ENCODE measurements at places on chromosomes 12 and 14.

DNA sequence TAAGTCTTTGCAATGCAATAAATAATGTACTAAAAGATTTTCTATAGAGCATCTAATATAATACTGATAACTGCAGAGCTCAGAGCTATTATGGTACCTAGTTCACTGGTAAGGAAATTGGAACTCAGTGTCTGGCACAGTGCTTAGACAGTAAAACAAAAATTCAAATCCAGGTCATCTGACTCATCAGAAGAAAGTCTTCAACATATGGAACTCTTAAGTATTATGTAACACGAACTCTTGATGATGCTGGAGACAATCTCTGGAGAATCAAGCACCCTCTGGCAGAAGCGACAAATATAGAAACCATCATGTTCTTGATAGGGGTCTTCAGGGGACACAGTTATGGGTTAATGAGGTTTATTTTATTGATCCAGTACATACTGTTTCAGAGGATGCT, 37.3 kb upstream of the TRHDE start:
- no peak for DNase-seq

DNA sequence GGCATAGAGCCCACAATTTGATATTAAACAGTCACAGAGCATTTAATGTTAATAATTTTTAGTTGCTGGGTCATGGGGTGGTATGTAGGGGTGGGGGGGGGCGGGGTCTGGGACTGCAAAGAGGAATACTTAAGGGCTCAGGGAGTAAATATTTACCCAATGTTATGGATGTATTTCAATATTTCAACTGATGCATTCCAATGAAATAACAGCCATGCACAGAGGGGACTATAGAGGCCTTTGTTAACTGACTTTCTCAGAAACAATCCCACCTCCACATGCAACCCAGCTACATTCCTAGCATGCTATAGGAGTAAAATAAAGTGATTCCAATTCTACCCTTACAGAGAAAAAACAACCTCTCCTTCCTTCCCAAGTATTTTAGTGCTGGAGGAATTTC, 7.9 kb upstream of the BBS10 start:
- no peak for DNase-seq

DNA sequence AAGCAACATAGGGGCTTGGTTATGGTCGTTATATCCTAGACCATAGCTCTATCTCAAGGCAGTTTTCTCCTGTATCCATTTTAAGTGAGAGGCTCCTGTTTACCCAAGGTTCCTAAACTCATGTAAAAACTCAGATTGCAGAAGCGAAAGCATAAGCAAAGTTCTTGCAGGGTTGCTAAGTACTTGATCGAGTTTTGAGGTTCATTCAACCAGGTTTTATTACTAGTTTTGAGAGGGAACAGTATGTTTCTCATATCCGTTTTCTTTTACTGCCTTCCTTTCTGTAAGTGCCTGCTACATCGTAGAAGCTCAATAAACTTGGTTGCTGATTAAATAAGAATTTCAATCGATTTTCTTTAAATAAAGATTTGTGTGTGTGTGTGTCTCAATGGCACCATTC, 5.1 kb downstream of the AKAP3 start:
- DNase-seq, result no peak

DNA sequence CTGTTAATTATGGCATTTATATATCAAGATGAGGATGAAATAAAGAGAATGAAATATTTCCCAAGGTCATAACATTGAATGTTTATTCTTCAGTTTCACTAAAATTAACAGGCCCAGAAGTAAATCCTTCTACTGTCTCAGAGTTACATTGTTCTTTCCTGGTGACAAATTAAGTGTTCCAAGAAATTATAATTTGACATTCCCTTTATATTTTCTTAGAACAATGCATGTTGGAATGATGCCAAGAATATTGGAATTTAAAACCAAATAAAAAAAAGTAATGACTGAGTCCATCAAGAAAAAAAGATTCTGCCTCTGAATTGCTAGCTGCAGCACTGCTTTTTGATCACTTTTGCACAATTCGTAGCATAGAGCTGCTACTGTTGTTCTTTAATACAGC, 152.1 kb downstream of the METTL25 start:
- no peak for DNase-seq

GRCh38 chr14:42469637-42470426, 863.2 kb downstream of the LRFN5 start:
- DNase-seq, result no peak

DNA sequence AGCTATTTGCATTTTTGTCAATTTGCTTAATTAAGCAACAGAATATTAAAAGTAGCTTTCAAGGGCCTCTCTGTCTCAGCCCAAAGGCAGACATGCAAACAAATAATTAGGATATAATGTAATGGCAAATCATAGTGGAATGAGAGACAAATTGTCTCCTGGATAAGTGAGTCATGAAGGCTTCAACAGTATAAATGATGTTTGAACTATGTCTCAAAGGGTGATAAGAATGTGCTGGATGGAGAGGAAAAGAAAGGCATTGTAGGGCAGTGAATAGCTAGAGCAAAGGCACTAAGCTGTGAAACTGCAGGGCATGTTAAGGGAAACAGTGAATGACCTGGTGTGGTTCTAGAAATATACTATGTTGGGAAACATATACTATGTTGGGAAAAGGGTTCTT, 53.5 kb upstream of the PPP1R12A start:
- DNase-seq, result no peak

- DNase-seq, result no peak
These were observed 384.7 kb downstream of the GRIN2B start for GRCh38 chr12:13596714-13597113.

DNA sequence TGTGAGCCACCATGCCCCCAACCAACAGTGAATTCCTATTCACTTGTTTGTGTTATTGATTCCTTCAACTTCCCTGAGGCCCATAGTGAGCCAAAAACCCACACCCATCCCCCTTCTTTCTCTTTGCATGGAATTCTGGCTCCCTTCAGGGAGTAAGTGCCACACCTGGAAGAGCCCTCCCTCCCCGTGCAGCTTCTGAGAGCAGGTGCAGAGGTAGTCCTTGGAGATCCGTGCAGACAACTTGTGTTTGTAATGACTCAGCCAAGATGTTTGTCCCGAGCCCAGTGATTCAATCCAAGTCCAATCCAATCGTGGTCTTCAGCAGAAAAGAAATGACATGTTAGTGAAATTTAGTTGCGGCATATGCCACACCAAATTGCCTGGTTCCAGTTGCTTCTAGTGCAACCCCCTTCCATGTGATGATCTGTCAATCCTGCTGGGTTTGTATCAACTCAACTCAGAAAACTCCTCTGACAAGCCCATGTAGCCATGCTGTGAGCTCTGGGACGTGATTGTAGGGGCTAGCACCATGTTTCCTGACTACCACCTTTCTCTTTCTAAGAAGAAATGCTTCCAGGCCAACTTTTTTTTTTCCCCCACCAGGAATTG, 27.5 kb downstream of the GPRC5A start:
- DNase-seq, result no peak

GRCh38 chr12:92331383-92331782, 185.7 kb upstream of the BTG1 start:
- DNase-seq, result no peak

GRCh38 chr12:111309584-111309983, 59.3 kb downstream of the PHETA1 start:
- DNase-seq, result no peak

GRCh38 chr14:52220924-52221811, 46.3 kb upstream of the PTGDR start:
- no peak for DNase-seq

DNA sequence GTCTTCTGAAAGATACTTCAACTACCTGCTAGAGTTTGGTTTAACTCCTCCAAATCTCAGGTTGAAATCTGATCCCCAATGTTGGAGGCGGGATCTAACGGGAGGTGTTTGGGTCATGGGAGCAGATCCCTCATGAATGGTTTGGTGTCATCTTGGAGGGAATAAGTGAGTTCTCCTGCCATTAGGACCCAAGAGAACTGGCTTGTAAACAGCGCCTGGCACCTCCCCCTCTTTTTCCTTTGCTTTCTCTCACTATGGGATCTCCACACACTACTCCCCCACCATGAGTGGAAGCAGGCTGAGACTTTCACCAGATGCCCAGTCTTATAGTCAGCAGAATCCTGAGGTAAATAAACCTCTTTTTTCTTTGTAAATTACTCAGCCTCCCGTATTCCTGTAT, 2.5 kb downstream of the CNIH1 start:
- no peak for DNase-seq

DNA sequence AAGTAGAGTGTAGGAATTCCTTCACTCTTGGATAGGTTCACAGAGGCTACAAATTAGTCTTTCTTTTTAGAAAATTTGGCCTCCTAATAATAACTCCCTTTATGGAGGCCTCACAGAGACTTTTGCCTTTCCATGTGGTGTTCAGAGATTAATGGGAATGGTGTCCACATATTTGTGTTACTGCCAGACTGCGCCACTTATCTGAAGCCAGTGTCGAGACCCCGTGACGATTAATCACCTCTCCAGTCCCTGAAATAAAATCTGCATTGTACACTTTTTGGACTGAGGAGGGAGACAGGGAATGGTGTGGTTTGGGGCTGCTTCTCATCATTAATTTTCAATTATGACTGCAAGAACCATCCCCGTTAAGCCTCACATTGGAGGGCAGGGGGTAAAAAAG, 980.5 kb downstream of the FLRT2 start:
- DNase-seq, result no peak

- DNase-seq, result peak; percentile 26
These were observed 27.7 kb downstream of the CLMN start for GRCh38 chr14:95291859-95292542.

DNA sequence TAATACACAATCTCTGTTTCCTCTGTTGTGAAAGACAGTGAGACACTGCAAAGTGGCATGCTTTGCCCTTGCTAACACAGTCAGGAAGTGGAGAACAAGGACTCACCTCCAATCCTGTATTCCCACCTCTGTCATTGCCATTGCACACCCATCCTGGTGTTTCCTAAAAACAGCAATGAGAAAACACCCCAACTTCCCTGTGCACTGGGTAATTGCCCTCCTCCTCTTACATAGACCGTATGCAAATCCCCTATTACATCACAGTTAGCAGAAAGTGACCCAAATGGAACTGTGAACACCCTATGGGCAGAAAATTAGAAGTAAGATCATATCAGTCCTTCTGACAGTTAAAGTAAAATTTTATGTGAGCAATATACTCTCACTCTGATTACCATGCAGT, 355.5 kb downstream of the BCL11B start:
- no peak for DNase-seq

DNA sequence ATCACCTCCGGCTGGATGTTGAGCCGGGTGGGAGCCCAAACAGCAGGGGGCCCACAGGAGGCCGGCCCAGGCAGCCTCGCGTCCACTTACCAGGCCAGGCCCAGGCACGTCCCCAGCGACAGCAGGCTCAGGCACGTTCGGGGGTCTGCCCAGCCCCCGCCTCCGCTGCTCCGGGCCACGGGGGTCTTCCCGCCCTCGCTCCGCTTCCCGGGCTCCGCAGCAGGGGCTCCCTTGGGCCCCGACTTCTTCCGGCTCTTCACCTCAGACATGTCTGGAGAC, 216 bp downstream of the IKBIP start:
- no peak for DNase-seq

GRCh38 chr14:96589577-96589976, 87.4 kb downstream of the PAPOLA start:
- no peak for DNase-seq

DNA sequence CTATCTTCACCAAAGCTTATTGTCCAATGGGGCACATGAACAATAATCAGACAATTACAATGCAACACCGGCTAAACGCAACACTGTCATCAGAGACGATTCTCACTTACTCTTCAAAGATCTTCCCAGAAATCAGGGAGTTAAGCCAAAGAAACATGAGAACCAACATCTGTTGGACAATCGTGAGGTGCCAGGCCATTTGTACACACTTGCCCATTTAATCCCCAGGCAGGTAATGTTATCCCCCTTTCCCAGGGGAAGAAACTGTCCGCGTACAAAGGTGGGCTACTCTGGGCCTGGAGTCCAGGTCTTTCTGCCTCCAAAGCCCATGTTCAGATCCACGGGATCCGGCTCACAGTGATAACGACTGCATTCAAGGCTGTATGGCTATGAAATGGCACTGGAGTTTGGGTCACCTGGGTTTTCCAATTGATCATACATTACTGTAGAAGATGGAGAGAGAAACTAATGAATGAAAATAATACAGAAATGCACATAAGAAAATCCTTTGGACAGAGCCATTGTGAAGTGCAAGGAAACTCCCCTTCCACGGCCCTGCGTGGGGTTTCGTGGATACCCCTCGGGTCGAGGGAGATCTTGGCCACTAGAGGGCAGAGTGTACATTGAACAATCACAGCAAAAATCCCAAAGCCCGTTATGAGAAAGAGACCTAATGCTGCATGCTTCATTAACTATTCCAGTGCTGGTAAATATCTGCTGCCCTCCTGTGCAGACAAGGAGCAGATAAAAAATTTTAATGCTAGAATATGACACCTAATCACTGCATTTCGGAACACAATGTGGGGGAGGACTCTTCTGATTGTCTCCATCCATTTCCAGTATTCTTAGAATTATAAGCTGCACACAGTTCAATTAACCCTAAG, 111.4 kb downstream of the EGLN3 start:
- peak; percentile 61 for DNase-seq

GRCh38 chr12:89544681-89545184, 18.9 kb upstream of the POC1B start:
- DNase-seq, result no peak

DNA sequence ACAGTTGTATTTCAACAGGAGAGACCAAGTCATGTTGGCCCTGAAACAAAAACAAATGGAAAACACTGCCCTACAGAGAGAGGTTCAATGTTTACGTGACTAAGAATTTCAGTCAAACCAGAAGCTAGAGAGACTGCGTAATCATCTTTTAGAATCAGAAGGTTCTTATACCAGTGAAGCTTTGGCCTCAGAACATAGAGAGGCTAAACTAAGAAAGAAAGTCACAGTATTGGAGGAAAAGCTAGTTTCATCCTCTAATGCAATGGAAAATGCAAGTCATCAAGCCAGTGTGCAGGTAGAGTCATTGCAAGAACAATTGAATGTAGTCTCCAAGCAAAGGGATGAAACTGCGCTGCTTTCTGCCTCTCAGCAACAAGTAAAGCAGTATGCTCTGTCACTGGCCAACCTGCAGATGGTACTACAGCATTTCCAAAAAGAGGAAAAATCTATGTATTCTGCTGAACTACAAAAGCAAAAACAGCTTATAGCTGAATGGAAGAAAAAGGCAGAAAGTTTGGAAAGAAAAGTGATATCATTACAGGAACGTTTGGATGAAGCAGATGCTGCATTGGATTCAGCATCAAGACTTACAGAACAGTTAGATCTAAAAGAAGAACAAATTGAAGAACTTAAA, 32.5 kb upstream of the NUAK1 start:
- peak; percentile 11 for DNase-seq

- no peak for DNase-seq
These were observed 170.3 kb downstream of the CAPZA3 start for GRCh38 chr12:18908191-18908590.
